ENCODE measurements at places on chromosomes 6 and 20.

DNA sequence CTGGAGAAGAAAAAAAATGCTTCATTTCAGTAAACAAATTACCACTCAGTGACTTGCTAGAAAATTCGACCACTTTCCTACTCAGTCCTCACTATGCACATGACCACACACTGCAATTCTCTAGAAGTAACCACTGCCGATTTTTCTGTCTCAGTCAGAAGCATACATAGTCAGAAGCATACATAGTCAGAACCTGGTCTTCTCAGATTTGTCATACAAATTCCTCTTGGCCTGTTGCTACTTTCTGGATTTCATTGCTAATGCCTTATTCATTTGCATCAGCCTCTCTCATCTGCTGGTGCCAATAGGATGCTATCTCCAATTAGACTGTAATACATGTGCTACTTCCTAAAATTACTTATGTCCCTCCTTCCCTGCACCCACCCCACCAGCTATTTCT, 10.2 kb upstream of the KIF16B start:
- DNase-seq: no peak

- no peak for DNase-seq
These were observed 96.3 kb upstream of the MAFB start for GRCh38 chr20:40785346-40785745.

DNA sequence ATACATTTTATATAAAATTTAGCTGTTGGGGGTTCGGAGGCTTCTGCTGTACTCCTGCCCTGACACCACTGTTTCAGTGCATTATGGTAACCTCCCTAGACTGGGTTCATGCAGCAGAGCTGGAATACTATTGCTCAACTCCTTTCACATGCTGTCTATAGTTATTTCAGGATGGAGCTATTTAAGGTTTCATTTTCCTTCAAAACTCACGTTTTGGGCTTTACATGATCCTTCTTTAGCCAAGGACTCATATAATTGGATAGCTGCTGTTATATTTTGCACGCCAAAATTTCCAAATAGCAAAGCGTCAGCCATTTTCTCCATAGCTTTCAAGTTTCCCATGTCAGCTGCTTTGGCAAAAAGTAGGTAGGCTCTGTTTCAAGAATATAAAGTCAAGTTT, 76.8 kb downstream of the SEL1L2 start:
- DNase-seq: no peak

DNA sequence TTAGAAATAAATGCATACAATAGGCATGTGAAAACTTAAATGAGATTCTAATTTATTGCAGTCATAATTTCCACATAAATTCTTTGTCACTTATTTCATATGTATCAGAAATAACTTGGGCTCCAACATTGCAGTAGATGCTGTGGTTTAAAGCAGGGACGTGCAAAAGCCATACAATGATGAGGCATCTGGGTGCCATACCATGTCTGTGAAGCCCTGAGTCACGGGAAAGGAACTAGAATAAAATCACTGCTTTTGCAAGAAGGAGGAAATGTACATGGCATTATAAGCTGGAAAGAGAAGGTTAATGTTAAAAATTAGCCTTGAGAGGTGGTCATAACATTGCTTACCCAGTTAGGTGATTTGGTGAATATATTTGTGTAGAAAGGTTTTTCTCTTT, 180.4 kb downstream of the SASH1 start:
- no peak for DNase-seq

DNA sequence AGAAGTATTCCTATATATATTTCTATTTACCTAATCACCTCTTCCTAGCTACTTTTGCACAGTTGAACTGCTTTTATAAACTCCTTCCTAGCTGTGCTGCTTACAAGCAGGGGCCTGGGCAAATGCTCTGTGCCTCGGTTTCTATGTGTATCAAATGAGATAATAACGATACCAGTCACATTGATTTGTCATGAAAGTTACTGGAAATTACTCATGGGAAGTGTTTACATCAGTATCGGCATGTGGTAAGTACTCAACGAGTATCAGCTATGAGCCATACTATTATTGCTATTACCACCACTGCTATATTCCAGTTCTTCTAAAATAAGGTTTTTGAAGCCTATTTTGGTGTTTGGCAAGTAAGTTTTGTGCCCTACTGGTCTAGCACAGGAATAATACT, 4.9 kb downstream of the LAMA4 start:
- no peak for DNase-seq

- DNase-seq: no peak
These were observed 442.1 kb upstream of the EYS start for GRCh38 chr6:66149132-66149531.

DNA sequence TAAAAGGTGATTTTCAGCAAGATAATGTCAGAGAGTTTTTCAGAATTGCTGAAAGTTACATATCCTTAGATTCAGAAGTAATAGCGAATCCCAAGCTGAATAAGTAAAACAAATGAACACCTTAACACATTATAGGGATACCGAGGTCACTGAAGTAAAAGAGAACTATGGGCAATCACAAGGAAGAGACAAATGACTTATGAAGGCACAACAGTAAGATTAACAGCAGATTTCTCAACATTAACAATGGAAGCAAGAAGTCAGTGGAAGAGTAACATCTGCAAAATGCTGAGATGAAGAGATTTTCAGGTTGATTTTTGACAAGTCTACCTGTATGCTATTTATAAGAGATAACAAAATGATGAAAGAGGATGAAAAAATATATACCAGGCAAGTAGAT, 86.1 kb upstream of the EZR start:
- DNase-seq: no peak

- no peak for DNase-seq
These were observed 1019.3 kb upstream of the ADGRB3 start for GRCh38 chr6:67615796-67616195.

GRCh38 chr20:1509237-1509636, 18.0 kb upstream of the SIRPB2 start:
- DNase-seq: peak; percentile 39

GRCh38 chr6:101760843-101761621, 367.5 kb downstream of the GRIK2 start:
- no peak for DNase-seq

- no peak for DNase-seq
These were observed 29.4 kb downstream of the NR2E1 start for GRCh38 chr6:108195209-108195608.

DNA sequence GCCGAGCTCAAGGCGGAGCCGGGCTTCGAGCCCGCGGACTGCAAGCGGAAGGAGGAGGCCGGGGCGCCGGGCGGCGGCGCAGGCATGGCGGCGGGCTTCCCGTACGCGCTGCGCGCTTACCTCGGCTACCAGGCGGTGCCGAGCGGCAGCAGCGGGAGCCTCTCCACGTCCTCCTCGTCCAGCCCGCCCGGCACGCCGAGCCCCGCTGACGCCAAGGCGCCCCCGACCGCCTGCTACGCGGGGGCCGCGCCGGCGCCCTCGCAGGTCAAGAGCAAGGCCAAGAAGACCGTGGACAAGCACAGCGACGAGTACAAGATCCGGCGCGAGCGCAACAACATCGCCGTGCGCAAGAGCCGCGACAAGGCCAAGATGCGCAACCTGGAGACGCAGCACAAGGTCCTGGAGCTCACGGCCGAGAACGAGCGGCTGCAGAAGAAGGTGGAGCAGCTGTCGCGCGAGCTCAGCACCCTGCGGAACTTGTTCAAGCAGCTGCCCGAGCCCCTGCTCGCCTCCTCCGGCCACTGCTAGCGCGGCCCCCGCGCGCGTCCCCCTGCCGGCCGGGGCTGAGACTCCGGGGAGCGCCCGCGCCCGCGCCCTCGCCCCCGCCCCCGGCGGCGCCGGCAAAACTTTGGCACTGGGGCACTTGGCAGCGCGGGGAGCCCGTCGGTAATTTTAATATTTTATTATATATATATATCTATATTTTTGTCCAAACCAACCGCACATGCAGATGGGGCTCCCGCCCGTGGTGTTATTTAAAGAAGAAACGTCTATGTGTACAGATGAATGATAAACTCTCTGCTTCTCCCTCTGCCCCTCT, 1.1 kb downstream of the CEBPB start:
- peak; percentile 64 for DNase-seq

GRCh38 chr6:56802584-56802983, 152.3 kb upstream of the BEND6 start:
- no peak for DNase-seq

All from activated CD4-positive, alpha-beta memory T cell treated with anti-CD3 and anti-CD28 coated beads for 36 hours (primary cell).